ENCODE measurements at places on chromosomes 16 and 17. TPM values are rescaled to one million over a fixed set of nuclear protein-coding genes. Genes with fewer than 3 reads are reported as not detected.
A peak's percentile ranks its signal among the peaks of the same experiment; 100 is the strongest.

DNA sequence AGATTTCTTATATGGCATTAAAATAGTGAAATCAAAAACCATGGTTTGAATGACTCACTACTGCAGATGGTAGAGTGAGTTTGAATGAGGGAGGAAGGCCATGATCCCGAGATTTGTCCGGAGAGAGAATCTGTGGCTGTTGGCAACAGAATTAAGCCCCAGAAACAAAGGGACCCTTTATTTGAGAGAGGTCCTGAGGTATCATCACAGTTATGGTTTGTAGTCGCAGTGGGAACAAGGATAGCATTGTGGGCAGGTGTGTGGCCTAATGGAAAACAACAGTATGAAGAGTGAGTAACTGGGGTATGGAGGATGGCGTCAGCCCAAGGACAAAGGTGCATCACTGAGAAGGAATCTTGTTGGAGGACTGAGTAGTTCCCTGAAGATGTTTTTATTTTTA lies 8.5 kb upstream of the ZFP3 start:
- no peak for DNase-seq

DNA sequence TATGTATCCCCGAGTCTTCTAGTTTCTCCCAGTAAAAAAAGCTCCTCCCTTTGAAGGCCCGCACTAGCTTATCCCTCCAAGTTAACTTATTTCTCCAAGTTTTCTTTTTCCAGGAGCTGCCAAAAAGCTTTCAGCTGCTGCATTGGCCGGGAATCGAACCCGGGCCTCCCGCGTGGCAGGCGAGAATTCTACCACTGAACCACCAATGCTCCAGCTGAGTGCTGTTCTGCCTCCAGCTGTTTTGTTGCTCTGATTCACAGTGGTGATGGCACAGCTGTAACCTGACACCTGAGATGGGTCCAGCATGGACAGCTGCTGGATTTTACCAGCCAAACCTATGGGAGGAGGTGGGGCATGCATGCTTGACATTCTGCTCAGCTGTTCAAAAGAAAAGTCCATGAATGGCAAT lies 22.1 kb downstream of the VAC14 start:
- peak; percentile 73 for DNase-seq

- peak; percentile 89 for DNase-seq
These were observed 98.9 kb downstream of the ZNF423 start for GRCh38 chr16:49756775-49757558.

GRCh38 chr17:1398931-1399678 lies 917 bp downstream of the YWHAE start:
- peak; percentile 46 for DNase-seq

DNA sequence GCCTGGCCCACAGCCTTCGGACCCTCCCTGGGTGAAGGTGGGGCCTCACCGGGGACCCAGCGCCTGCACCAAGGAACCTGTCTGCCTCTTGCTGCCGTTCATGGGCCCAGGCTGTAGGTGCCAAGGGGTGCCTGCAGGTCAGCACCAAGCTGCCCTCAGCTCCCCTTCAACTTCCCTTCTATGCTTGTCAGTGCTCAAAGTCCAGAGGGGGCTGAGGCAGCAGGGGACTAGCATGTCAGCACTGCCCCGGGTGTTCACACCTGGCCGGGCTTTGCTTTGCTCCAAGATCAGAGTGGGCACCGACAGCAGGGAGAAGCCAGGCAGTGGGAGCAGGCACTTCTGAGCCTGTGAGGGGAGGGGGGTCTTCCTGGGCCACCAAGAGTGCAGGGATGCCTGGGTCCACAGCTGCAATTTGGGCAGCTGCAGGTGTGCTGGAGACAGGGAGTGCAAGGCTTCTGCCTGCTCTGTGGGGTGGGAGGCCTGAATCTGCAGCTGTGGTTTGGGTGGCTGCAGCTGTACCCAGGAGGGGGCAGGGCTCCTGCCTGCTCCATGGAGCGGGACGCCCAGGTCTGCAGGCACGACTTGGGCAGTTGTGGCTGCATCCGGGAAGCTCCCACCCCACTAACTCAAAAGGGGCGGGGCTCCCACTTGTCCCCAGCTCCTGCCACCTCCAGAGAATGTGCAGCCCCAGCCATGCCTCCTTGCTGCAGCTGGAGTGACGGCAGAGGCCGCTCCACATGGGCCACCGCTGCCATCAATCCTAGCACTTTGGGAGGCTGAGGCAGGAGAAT lies 27.6 kb upstream of the PRM1 start:
- DNase-seq, result no peak

- DNase-seq, result no peak
These were observed 1.1 kb upstream of the HOXB5 start for GRCh38 chr17:48594538-48595277.

DNA sequence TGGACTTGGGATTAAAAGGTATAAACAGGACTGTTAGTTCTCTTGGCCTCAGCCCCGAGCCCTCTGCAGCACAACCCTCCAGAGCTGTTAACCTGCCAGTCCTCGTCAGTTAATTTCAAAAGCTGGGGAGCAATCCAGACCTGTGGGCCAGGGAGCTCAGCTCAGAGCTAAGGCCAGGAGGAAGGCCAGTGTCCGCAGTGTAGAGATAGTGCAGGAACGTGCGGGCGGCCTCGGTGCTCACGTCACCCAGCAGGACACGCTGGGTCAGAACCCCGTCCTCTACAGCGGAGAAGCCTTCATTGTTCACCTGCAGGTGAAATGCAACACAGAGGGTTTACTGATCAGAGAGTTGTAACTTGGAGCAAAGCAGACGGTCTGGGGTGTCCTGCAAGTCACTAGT lies 15.4 kb upstream of the NLRC3 start:
- no peak for DNase-seq

DNA sequence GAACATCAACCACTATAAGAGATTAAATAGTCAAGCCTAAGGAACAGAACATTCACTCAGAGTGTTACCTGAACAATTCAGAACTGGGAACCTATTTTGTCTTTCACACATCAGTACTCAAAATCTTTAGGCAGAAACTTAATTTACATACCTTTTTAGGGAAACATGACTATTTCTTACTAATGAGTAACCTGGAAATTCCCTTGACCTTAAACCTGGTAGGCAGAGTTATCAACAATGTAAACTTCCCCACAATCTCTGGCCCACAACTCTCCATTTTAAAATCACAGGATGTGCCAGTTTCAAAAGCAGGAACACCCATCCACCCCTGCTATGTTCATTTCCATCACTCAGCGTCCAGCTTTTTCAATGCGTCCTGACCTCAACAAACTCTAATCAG lies 132.9 kb upstream of the ANKFN1 start:
- no peak for DNase-seq

DNA sequence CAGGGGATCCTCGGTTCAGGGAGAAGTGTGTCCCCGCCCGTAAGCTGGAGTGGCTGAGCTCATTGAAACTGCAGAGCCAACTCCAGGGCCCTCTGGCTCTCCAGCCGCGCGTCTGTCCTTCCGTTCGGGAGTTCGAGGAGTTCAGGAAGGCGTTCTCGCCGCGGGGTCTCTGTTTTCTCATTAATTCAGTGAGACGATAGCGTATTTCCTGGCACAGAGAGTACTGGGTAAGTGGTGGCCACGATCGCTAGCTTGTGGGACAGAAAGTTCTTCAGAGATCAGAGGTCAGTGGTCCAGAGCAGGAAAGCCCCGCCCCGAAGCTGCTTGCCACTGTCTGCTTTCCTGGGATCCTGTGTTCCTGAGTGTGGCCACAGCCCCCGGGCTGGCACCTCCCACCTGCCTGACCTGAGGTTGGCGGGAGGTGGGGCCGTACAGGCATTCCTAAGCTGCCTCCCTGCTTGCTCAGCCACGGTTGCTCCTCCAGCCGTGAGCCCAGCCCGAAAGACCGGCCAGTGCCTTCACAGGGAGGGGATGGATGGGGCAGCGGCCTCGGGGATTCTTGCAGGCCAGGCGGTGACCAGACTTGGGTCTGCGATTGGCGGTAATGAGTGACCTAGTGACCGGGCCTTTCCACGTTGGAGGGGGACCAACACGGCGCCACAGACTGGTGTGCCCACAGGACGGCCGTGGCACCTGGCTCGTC lies 8.9 kb downstream of the BAIAP2 start:
- DNase-seq, result peak; percentile 58

GRCh38 chr16:71369494-71369893 lies 11.0 kb downstream of the CALB2 start:
- no peak for DNase-seq

GRCh38 chr17:74539281-74539820 lies 6.6 kb downstream of the CD300C start:
- DNase-seq, result no peak

GRCh38 chr17:42431758-42432161 lies 8.7 kb upstream of the CAVIN1 start:
- DNase-seq, result no peak

GRCh38 chr17:82486231-82487094 lies 27.9 kb downstream of the NARF start:
- no peak for DNase-seq

GRCh38 chr17:80956321-80957190 lies 35.1 kb upstream of the CHMP6 start:
- DNase-seq, result no peak

GRCh38 chr17:56795221-56795865 lies 38.4 kb downstream of the C17orf67 start:
- no peak for DNase-seq

DNA sequence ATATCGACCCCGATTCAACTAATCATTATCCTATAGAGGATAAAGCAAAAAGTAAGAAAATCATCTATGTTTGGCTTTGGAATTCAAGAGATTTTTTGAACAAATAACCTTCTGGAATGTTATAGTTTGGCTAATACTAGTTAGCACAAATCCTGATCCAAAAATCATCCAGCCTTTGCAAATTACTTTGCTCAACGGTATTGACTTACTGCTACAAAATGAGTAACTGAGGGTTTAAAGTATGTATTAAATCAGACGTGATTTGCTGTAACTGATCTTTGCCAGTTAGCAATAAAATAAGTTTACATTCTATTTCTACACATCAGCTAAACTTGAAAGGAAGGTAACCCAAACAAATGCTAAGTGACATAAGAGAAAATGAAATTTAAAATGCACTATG lies 6.5 kb downstream of the MED13 start:
- DNase-seq, result no peak

- peak; percentile 9 for DNase-seq
These were observed 653 bp downstream of the FANCA start for GRCh38 chr16:89815639-89816348.

- no peak for DNase-seq
These were observed 16.0 kb downstream of the CBFA2T3 start for GRCh38 chr16:88961011-88961410.

DNA sequence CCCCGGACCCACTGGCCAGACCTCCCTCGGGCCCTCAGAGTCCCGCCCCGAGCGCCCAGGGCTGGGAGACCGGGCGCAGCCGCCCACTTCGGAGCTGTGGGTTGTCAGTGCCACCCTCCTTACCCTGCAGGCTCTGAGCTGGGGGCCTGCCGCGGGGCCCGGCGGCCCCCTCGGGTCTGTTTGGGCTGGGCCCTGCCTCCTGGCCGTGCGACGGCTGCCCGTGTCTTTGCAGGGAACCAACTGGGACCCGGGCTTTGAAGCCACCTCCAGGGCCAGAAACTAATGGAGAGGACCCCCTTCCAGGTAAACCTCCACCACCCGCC lies 443 bp downstream of the TEDC2 start:
- DNase-seq, result no peak

- DNase-seq, result peak; percentile 90
These were observed at the start of gene ERAL1 for GRCh38 chr17:28854457-28855335. Gene ERAL1 (plus strand): TSS chr17:28855016. CDS start chr17:28855035, 19 bp downstream.

DNA sequence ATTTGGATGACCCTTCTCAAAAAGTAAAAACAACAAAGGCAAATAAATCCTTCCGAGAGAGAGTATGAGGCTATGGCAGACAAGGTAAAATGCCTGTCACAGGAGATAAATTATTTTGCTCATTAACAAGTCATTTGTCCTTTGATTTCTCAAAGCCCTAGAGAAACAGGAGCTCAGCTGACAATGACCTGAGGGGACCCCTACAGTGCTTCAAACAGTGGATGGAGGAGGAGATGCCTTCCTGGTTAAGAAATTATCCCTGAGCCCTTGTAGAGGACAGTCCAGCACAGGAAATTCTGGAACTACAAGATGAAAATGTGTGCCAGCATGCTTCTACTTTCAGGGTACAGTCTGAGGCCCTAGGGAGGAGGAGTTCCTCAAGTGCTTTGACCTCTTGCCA lies 24.0 kb upstream of the RHBDL3 start:
- no peak for DNase-seq

DNA sequence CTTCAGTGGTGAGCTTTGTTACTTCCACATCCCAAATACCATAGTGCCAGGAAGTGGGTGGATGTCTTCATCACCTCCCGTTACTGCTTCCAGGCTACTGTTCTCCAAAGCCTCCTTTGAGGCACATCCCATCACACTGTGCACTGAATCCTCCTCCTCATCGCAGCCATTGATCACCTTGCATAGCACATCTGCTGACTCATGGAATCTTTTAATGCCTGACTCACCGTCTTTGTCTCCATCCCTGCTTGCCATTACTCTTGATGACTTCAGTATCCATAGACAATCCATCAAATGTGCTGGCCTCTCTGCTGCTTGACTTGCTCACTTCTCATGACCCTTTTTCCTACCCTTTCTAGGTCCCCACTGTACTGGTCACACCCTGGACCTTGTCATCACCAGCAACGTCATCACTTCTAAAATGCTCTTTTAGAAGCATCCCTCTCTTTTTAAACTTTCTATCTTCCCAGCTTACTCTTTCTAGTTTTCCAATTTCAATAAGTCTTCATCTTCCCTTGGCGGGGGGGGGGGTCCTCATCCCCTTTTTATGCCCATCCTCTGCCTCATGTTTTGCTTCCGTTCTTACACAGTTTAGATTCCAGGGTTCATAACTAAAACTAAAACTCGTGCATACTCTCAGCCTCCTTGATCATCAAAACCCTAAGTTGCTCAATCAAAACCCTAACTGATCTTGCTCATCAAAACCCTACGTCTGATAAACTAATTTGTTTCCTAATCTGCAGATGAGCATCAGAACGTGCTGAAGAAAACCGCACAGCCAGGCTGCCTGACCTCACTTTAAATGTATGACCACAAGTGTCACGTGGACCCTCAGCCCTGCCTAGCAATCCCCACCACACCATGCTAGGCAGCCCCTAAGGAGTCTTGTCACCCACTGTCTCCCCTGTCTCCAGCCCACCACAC lies 289.7 kb upstream of the ZFHX3 start:
- no peak for DNase-seq

The PDF gene
- total RNA-seq, result 10.1 TPM

The FA2H gene
- total RNA-seq, result not detected

The CCDC144A gene
- total RNA-seq, result 0.77 TPM

The ZG16 gene
- total RNA-seq, result not detected

The GNGT2 gene
- total RNA-seq, result 1.1 TPM

The HAP1 gene
- total RNA-seq, result 0.13 TPM

The LGALS9C gene
- total RNA-seq, result not detected

The PYY gene
- total RNA-seq, result not detected

The CCL5 gene
- total RNA-seq, result 0.39 TPM

The ALOX12 gene
- total RNA-seq, result not detected

The SCN4A gene
- 0.13 TPM for total RNA-seq

The TP53TG3F gene
- total RNA-seq, result not detected

The FOXC2 gene
- 5.1 TPM for total RNA-seq

Measured in dermis microvascular lymphatic vessel endothelial cell (primary cell).